ENCODE measurements at places on chromosomes 7 and 10.

DNA sequence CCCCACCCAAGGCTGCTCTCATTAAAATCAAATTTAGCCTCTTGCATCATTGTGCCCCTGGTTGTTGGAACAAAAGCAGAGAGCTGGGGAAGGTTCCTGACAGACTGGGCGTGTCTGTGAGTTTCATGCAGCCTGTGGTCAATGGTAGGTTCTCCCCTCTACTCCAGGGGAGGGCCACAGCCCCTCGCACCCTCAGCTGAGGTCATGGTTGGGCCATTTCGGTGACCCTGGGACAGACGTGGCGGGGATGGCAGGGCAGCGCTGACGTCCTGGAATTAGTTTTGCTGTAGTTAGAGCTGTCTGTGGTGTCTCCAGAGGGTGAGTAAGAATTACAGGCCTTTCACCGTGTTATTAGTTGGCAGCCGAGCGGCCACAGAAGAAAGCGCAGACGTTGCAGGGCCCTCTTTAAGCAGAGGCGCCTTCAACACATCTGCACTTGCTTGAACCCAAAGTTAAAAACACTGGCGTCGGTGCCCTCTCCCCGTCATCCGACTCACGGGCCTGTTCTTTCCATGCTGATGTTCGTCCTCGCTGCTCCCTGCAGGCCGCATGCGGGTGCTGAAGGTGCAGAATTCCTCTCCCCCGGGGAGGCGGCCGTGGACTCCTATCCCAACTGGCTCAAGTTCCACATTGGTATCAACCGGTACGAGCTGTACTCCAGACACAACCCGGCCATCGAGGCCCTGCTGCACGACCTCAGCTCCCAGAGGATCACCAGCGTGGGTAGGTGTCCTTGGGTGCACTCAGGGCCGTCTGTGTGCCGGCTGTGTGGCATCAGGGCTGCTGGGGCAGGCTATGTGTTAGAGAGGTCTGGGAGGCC lies 2.8 kb downstream of the FAM20C start:
- DNase-seq, result no peak

DNA sequence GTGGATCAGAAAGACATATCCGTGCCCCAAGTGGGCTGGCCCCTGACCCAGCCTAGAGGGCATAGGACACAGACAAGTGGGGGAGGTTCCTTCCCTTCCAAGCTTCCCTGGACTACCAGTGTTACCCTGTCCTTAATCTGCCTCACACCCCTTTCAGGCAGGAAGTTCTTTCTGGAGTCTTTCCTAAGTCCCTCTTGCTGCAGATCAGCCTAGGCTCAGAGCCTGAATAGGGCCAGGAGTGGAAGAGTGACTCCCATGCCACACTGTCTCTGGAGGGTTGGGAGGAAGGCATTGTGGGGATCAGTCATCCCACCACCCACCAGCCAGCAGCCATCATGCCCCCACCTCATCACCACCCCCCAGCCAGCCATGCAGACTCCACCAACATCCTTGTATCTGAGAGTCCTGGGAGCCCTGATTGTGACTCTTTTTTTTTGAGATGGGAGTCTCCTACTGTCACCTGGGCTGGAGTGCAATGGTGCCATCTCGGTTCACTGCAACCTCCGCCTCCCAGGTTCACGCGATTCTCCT lies 22.6 kb downstream of the POLL start:
- no peak for DNase-seq

GRCh38 chr7:974820-975681 lies at the start of gene COX19:
Gene COX19 (minus strand): TSS chr7:975549. CDS start chr7:975509, 40 bp downstream.
- peak; percentile 87 for DNase-seq

GRCh38 chr7:142628945-142629344 lies 120.3 kb upstream of the PRSS1 start:
- no peak for DNase-seq

- peak; percentile 34 for DNase-seq
Observed at GRCh38 chr7:74026903-74027682, 880 bp upstream of the ELN start.

- DNase-seq, result no peak
Observed at GRCh38 chr7:93156884-93157283, 8.7 kb upstream of the SAMD9L start.

DNA sequence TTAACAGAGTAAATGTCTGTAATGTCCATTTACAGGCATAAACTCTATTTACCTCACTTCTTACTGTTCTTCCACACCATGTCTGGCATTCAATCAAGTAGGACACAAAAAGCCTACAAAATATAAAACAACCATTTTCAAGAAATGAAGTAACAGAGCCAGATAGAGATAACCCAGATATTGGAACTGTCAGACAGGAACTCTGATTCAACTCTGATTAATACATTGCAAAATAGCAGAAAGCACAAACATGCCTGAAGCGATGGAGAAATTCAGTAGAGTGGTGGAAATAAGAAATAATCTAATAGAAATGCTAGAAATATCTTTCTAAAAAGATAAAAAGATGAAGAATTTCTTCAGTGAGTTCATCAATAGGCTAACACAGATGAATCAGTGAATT lies 964.4 kb downstream of the PCDH15 start:
- DNase-seq, result no peak

DNA sequence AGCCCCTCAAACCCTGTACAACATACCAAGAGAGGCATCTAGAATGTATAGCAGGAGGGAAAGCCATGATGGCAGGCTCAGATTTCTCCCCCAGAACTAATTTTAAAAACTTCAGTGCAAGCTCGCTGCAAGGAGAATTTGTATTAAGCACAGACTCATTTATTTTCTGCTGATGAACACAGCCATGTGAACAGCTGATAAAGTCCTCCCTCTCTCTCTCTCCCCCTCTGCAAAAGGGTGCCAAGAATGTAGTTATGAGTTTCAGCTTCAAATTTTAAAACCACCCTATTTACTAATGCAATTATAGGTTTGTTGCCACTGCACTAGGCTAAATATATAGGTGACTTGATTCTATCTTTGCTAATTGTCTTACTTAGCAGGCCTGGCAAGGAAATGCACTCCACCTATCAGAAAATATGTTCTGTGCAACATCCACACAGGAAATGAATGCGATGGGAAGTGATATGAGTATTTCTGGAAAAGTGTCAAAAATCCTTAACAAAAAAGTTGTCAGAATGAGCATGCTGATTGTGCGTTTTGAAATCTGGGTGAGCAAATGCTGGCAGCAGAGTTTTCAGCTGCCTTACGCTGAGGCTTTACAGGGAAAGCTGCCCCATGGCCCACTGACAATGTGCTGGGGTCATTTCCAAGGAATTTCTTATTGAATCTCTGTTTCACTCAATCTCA lies 43.4 kb upstream of the GHITM start:
- DNase-seq, result no peak

- DNase-seq, result no peak
Observed at GRCh38 chr10:86186633-86187032, 180.0 kb downstream of the GRID1 start.

DNA sequence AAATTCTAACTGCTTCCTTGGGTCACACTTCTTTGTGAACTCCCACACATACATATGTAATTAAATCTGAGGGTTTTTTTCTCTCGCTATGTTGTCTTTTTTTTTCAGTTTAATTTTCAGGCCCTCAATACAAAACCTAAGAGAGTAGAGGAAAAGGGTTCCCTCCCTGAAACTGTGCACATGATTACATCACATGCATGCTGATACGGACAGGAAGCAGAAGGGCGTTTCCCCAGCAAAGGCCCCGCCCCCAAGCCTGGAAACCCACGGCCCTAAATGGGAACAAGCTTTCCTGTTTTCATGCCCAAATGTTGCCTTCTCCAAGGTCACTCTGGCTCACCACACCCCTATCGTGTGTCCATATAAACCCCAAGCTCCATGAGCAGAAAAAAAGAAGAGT lies 115.4 kb downstream of the TEX36 start:
- DNase-seq, result no peak

DNA sequence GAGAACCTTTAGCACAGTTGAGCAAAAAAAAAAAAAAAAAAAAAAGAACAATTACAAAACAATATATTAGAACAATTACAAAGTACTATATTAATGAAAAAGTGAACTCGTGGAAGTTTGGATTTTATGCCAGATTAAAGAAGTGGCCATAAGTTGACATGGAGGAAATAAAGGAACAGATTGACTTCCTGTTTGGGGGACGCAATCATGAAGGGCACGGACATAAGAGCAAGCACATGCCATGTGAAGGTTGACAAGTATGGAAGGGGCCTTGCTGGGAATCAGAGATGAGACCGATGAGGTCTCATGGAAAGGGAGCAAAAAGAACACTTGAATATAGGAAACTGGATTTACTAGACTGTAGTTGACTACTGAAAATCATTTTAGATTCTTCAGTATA lies 61.7 kb downstream of the ICA1 start:
- DNase-seq, result no peak

DNA sequence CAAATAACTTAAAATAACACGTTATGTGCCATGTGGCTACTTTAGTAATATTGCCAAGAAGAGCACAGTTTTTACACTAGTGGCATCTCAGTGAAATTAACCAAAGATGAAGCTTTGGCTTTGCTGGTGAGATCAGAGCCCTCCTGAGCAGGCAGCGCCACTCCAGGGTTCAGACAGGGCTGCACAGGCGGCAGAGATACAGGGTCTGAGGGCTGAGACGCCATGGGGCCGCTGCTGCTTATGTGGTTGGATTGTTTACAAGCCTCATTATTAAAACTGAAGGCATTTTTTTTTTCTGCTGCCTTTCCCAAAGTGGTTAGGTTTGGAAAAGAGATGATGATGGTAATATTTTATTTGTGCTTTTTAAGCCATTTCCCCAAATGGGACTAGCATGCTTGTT lies 68.8 kb upstream of the DNAJB6 start:
- DNase-seq, result no peak

DNA sequence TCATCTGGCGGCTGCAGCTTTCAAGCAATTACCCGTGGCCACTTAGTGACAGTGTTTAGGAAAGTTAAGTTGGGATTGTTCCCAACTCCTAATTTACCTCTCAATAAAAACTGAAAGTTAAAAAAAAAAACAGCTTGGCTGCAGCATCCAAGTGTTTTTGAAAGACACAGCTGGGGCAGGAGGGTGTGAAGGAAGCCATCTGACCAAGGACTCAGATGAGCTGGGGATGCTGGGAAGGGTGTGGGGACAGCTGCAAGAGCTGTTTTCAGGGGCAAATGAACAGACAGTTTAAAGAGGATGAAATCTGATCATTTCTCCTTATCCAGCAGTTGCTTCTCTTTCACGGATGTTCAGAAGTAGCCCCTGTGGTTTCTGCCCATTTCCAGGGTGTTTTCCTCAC lies 129.2 kb upstream of the CDCA7L start:
- no peak for DNase-seq

- DNase-seq, result no peak
Observed at GRCh38 chr7:124085179-124085578, 52.3 kb upstream of the TMEM229A start.

- no peak for DNase-seq
Observed at GRCh38 chr7:91047636-91048035, 216.6 kb upstream of the FZD1 start.

- DNase-seq, result no peak
Observed at GRCh38 chr7:127782654-127783559, 130.9 kb downstream of the SND1 start.

DNA sequence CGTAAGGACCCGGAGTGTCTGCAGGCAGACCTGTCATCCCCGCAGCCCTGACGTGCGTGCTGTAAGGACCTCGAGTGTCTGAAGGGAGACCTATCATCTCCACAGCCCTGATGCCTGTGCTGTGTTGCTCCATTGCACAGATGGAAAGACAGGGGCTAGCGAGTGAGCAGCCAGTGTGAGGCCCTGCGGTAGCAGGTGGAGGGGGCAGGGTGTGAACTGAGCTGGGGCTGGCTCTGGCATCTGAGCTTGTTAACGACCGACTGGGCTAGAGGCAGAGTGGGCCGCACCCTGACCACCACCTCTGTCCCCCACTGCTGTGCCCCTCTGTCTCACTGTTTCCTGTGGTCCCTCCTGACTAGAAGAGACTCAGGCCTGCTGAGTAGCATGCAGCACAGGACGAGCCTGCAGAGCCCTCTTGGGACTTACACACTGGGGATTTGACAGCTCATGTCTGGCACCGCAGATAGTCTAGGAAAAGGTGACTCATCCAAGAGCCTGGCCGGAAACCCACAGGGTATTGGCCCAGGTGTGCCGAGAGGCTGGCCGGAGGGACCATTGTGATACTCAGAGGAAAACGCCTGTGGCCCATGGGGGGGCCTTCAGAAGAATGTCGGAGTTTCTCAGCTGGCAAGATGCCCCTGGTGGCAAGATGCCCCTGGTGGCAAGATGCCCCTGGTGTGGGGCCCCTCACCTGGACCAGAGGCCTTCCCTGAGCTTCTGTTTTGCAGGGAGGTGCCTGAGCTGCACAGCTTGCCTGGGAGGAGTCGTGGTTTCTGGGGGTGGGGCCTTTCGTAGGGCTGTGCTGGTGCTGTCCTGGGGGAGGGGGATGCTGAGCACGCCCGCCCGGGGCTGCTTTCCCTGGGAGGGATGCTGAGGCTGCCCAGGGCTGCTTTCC lies 34.3 kb downstream of the INPP5A start:
- peak; percentile 59 for DNase-seq

- DNase-seq, result no peak
Observed at GRCh38 chr10:113534423-113534822, 18.4 kb upstream of the HABP2 start.
